ENCODE measurements at places on chromosomes 11 and 22.

- no peak for DNase-seq
Measured at GRCh38 chr11:132245403-132246385, 875.3 kb downstream of the NTM start.

- DNase-seq: no peak
Measured at GRCh38 chr11:48033918-48034341, 53.6 kb downstream of the PTPRJ start.

DNA sequence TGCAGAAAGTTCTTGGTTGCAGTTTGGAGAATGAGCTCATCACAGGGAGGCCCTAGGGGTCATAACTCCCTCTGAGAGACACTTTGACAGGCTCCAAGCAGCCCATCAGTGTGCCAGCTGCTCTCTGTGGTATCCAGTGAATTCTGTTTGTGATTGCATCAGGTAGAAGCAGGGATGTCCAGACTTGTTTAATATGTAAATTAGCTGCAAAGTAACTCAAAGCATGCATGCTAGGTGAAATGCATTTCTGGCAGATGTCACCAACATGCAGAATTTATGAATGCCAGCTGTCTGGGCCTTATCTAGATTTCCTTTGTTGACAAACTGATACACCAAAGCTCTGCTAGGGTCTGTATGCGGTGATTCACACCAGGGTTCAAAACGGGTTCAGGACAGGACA lies 123.6 kb upstream of the MTNR1B start:
- DNase-seq: no peak

DNA sequence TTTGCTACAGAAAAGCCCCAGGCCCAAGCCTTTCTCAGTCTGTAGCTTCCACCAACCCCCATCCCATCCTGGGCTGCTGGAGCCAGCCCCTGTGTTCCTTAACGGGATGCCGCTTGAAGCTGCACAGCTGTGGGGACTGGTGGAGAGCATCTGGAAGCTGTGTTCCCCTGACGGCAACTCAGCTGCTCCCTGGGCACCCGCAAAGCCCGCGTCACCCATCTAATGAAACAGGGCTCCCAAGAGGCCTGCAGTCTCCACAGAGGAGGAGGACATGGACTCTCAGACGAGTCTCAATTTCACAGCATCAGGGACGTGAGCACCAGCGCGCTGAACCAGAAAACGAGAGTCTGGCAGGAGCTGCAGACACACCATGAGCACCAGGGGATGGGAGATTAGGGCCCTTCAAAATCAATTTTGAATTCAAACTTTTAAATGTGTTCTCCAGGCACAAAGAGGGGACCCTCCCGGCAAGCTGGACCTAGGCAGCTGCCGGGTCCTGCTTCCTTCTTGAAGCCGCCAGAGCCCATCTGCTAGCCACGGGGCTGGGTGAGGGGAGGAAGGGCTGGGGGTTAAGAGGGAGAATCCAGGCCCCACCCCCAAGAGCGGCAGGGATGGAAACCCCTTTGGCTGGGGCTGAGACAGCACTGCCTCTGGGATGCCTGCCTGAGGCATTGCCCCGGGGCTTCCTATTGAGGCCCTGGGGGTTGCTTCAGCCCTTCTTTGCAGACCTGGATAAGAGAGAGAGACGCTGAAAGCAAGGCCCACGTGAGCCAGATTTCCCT lies 21.0 kb downstream of the LMO1 start:
- no peak for DNase-seq

DNA sequence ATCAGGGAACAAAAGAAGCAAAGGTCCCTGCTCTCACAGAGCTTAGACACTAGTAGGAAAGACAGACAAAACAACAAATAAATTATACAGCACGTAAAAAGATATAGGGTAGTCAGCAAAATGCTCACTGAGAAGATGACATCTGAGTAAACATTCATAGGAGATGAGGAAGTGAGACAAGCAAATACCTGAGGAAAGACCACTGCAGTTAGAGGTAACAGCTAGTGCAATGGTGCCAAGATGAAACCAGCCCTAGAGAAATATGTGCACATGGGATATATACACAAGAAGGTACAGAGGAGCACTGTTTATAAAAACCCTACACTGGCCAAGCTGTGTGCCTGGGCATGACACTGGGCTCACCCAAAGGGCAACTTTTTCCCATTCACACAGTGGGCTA lies 9.8 kb downstream of the CYP2R1 start:
- DNase-seq: no peak

DNA sequence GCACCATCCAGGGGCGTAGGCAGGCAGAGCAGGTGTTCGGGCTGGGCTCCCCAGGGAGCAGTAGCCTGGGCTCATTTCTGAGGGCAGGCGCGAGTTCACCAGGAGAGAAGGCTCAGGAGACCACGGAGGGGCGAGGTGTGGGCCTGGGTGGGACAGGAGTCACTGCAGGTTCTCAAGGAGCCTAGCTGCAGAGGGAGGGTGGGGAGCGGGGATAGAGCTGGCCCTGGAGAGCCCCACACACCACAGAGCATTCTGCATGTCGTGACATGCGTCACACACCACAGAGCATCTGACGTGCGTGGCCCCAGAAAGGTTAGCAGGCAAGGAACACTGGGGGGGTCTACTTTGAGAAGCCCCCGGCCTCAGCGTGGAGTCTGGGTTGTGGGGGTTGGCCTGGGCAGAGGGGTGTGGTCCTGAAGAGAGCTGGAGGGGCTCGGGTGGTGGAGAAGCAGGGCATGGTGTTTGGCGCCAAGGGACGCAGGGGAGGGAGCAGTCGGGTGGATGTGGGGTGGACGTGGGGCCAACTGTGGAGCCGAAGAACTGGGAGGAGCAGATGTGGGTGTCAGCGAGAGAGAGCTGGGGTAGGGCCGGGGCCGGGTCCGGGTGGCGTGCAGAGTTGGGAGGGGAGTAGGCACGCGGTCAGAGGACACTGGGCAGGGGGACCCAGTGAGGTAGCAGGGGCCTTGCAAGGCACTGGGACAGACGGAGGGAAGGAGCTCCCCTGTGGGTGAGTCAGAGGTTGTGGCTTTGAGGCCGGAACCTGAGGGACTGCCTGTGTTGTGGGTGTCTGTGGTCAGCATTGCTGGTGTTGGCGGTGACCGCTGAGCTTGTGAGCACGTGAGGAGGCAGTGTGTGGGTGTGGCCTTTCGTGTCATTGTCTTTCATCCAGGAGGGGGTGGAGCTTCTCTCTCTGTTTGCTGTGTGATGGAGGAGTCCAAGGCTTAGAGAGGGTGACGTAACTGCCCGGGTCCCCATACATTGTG lies 25.5 kb downstream of the CTTN start:
- DNase-seq: no peak

- DNase-seq: no peak
Measured at GRCh38 chr11:69010361-69010891, 2.6 kb downstream of the MRGPRF start.

GRCh38 chr11:74397501-74398243 lies 561 bp downstream of the PGM2L1 start:
- peak; percentile 43 for DNase-seq

GRCh38 chr11:7635137-7635536 lies 38.2 kb downstream of the CYB5R2 start:
- DNase-seq: no peak

- DNase-seq: no peak
Measured at GRCh38 chr22:31327806-31328543, 18.2 kb downstream of the PATZ1 start.

- no peak for DNase-seq
Measured at GRCh38 chr11:120001178-120002090, 136.5 kb downstream of the TRIM29 start.

DNA sequence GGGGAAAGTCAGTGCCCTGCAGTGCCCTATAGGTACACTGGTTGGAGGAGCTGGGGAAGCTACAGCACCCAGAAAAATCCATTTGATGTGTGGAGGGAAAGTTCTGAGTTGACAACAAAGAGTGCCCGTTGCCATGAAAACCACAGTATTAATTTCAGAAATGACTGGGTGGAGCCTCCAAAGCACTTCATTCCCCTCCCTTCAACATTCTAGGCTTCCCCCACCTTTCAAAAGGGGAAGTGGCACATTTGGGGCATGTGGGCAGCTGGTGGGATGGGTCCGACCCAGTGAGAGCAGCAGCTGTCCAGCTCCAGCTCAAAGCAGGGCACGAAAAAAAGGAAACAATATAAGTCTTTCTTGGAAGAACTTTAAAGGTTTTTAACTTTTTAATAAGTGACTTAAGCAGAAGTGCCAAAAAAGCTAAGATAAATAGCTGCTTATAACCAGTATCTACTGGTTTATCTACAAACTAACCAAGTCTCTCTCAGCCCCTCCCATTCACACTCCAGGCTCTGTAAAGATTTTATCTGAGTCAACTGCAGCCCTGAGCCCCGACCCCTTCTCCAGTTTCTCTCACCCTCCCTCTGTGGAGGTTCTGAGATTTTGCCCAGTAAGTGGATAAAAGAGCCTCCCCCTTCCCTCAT lies 9.0 kb upstream of the AHNAK start:
- no peak for DNase-seq

DNA sequence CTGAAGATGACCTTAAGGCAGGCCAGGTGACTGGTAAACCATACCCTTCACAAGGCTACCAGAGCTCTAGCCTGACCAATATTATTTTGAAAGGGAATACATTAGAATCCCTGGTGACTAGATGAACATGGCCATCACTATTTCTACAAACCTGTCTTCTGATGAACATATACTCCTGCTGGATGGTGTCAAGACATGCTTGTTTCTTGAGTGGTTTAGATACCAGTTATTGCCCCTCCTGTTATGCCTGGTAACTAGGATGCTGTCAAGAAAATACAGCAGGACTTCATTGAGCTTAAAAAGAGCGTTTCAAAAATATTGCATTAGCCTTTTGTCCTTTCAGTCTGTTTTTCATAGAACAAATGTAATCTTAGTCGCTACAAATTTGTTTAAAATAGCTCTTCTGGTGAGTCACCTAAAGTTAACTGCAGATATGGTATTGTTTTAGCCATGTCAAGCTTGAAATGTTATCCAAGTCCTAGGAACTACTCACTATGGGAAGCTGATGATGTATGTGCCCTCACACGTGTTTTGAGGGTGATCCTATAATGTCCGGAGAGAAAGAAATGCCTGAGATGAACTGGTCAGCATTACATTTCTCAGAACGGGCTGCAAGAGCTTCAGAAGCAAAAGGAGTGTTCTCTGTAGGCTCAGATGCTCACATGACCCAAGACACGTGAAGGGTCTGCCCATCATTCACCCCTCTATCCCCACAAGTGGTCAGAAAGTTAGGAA lies 20.6 kb downstream of the ADM start:
- DNase-seq: no peak

GRCh38 chr11:69468221-69468620 lies 13.2 kb upstream of the LINC01488 start:
- no peak for DNase-seq

DNA sequence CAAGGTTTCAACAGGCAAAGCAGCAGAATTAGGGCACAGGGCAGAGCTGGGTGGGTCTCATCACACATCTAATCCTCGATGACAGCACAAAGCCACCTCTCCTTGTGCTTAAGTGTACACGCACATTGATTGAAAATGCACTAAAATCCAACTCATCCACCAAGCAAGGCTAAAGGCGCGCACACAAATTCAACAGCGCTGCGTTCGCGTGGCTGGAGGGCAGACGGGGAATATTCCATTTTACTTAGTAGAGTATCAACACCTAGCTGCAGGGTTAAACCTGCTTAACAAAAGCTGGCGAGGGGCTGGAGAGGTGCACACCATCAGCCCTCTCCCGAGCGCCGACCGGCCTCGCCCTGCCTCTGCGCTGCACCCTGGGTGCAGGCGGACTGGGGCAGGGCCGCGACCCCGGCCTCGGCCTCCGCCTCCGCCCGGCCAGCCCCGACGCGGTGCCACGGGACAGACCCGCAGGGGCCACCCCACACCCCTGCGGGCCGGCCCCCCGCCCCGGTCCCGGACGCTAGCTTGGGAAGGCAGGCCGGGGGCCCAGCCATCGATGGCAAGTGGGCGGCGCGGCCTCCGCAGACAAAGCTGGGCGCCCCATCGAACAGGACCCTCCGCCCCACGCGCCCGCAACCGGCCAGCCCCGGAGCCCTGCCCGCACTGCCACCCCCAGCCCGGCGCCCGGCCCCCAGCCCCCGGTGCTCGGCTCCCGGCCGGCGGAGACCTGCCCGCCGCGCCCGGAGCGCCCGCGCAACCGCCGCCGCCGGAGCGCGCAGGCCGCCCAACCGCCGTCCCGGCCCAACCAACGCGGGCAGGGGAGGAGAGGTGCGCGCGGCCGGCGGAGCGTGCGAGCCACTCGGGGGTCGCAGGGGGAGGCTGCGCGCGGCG lies 929 bp downstream of the PRDM10 start:
- DNase-seq: peak; percentile 83

DNA sequence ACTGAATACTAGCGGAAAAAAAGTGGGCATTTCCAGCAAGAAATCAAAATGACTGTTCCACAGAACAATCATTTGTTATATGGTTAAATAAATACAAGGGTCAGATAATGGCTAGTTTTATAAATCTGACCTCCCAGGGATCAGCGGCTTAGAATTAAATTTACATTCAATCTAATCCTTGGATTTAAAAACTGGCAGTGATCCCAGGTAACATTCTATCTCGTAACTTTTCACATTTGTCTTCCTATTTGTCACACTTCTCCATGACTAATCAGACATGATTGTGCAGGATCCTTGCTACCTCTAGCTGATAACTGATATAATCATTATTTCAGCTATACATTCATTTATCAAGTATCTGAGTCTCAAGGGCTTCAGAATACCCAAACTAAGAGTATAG lies 2.9 kb upstream of the MMP3 start:
- DNase-seq: no peak

DNA sequence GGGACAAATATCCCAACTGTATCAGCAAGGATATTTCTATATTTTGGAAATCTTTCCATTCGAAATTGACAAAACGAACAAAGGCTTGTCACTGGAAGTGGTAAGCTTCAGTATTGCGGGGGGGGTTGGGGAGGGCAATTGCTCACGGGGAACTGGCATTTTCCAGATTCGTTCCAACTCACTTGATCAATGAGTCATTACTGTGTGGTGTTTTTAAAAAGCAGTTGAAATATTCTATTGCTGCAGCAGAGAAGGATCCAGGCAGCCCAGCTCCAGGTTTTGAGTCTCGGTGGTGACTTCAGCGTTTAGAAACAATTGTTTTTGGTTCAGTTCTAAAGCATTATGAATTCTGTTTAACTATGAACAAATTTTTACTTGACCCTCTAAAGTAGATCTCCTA lies 33.8 kb upstream of the FBLN1 start:
- DNase-seq: no peak

- no peak for DNase-seq
Measured at GRCh38 chr11:119540370-119541125, 117.6 kb upstream of the THY1 start.

GRCh38 chr22:26586556-26587325 lies 3.2 kb downstream of the TPST2 start:
- no peak for DNase-seq

GRCh38 chr22:49142296-49142695 lies 685.4 kb downstream of the BRD1 start:
- no peak for DNase-seq

DNA sequence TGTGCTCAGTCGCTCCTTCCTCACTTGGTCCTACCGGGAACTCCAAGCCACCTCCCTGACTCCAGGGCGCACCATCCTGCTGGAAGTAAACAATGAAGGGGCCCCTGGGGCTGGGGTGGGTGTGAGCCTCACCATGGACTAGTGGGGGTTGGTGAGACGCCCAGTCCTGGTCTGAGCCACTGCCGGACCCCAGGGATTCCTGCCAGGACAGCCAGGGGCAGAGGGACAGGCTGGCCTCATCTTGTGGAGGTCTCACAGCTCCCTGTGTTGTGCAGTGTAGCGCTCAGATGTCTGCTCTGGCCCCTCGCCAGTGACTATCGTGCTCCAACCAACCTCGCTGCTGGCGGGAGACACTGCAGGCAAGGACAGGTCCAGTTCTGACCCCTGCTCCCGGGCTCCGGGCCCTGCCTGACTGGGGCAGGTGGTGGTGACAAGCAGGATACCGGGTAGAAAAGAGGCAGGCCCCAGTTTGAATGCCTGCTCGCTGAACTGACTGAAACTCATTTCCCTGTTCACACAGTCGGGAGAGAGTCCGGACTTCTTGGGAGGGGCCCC lies 1021.4 kb downstream of the BRD1 start:
- DNase-seq: no peak

Measured in nephron progenitor cell (in vitro differentiated cells).